Cardiac fibroblast (primary cell): ENCODE measurements at places on chromosomes 2 and 18.

- peak; percentile 21 for DNase-seq
Measured at GRCh38 chr2:173631127-173631460, 276.4 kb downstream of the CDCA7 start.

GRCh38 chr2:229170171-229170570, 100.9 kb downstream of the PID1 start:
- peak; percentile 67 for DNase-seq

GRCh38 chr18:75139226-75139911, 69.6 kb downstream of the PTGR3 start:
- DNase-seq, result no peak

- peak; percentile 39 for DNase-seq
Measured at GRCh38 chr2:75560022-75560767, 544 bp downstream of the EVA1A start.

DNA sequence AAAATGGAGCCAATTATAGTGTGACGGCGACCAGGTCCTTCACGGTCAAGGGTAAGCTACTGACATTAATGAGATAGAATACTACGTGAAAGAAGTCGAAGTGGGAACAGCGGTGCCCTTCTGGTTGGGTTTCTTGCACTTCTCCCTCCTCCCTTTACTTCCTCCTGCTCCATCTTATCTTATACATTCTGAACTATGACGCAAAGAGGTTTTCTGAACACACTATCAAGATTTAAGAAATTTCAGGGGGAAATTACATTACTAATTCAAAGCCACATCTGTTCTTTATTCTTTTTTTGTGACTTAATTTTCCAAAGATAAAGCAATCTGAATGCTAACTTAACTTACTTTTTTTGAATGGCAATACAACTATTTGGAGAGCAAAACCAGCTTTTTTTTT, 14.8 kb upstream of the IL18R1 start:
- no peak for DNase-seq

GRCh38 chr2:151177756-151178155, 83.9 kb downstream of the RBM43 start:
- DNase-seq, result no peak

DNA sequence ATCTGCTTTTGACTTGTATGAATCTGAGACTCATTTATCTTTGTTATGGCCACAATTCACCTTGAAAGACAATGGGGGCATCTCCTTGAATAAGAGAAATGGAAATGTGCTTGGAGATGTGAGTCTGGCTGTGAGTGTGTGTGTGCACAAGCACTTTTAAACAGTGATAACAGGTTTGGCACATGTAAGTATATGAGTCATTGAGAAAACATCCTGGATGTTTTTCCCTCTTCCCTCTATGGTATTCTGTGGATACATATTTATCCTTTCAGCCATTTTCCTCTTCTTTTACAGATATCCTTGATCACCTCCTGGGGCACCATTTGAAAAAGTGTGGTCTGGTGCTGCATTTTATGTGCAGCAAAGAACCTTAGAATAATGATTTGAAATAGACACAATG, 317.3 kb upstream of the THUMPD2 start:
- peak; percentile 47 for DNase-seq

DNA sequence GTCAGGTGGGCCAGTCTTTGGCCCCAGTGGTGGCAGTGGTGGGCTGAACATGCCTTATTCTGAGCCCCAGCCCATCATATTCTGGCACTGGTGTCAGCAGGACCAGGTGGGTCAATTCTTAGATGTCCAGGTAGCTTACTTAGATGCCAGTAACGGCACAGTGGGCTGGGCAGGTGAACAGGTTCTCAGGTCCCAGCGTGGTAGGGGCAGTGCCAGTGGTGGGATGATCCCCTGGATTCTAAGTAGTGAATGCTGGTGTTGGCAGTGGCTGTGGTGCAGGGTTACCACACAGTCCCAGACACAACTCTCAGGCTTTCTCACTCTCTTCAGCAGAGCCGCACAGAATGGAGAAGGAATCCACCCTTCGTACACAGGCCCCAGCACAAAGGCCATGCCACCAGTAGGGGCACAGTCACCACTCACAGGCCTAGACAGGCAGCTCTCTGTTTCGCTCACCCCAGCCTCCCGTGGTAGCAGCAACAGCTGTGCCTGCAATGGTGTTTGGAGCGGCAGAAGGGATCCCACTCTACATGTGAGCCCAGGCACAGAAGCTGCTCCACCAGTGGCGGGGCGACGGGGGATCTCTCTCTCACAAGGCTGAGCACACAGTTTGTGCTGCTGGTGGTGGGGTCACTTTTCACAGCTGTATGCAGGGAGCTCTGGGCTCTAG, 97.3 kb downstream of the ANKRD12 start:
- no peak for DNase-seq

GRCh38 chr2:50448556-50448955, 583.4 kb downstream of the NRXN1 start:
- DNase-seq, result no peak

- DNase-seq, result no peak
Measured at GRCh38 chr2:64748561-64748960, 94.8 kb upstream of the SERTAD2 start.

DNA sequence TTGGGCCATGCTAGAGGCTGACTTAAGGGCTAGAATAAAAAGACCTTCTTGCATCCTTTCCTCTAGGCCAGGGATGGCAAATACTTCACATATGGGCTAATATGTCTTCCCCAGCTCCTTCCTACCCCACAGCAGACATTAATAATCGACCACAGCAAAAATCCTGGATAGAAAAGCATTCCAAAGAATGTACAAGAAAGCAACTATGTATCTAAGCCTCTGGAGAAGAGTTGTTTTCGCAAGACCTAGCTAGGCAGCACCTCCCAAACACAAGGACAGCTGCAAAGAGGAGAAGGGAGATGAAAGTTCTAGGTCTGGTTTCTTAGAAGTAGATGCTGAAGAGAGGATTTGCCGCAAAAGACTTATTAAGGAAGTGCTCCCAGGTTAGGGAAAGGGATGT, 372.6 kb downstream of the SLC4A3 start:
- DNase-seq, result peak; percentile 24

DNA sequence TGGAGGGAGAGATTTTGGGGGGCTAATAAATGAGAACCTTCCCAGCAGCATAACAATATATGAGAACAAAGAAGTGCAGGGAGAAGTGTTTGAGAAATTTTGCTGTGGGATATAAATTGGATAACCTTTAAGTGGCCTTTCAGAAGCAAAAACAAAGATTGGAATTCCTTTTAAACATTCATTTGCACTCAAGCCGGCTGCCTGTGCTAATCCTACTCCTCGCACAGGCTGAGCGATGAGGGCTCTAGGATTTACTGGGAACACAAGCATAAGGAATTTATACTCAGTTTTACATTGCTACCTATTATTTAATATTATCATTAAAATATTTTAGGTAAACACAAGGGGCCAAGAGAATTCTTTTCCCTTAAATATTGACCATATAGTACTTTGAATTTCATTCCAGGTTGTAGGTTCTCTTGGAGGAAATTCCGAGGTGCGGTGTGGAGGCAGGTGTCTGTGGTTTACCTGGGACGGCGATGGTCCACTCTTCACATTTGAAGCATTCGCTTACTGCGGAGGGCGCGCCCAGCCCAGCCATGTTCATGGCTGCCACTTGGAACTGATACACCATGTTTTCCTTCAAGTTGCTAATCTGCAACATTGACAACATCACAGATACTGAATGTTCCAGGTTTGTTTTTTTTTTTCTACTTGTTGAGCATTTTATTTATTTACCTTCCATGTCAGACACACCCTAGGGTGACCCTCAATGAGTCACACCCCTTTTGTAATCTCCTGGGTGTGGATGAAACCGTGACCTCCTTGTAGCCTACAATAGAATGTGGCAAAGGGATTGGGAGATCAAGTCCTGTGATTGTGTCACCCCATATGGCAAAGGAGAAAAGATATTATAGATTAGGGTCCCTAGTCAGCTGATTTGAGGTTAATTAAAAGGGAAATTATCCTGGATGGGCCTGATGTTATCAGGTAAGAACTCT, 100.1 kb downstream of the MYOM1 start:
- DNase-seq, result peak; percentile 15

- no peak for DNase-seq
Measured at GRCh38 chr2:207600231-207600630, 25.0 kb downstream of the METTL21A start.

DNA sequence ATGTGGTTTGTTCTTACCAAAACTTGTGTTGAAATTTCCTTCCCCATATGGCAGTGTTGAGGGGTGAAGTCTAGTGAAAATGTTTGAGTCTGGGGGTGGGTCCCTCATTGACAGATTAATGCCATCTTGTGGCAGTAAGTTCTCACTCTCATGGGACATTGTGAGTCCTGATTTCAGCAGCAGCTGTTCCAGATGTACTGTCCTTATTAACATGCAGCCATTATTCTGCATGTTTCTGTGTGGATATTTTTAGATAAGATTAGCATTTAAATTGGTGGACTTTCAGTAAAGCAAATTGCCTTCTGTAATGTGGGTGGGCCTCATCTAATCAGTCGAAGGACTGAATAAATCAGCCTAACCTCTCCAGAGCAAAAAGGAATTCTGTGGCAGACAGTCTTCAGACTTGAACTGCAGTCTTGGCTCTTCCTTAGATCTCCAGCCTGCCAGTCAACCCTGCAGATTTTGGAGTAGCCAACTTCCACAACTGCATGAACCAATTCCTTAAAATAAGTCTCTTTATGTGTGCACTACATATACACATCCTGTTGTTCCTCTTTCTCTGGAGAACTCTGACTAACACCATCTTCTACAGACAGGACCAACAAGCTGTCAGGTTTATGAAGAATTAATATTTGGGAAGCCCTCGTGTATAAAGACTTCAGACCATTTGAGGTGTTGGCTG, 138.7 kb upstream of the ZNF516 start:
- no peak for DNase-seq

- DNase-seq, result no peak
Measured at GRCh38 chr2:240453461-240454105, 18.1 kb downstream of the GPC1 start.

- no peak for DNase-seq
Measured at GRCh38 chr18:69897397-69898108, 50.1 kb downstream of the CD226 start.

DNA sequence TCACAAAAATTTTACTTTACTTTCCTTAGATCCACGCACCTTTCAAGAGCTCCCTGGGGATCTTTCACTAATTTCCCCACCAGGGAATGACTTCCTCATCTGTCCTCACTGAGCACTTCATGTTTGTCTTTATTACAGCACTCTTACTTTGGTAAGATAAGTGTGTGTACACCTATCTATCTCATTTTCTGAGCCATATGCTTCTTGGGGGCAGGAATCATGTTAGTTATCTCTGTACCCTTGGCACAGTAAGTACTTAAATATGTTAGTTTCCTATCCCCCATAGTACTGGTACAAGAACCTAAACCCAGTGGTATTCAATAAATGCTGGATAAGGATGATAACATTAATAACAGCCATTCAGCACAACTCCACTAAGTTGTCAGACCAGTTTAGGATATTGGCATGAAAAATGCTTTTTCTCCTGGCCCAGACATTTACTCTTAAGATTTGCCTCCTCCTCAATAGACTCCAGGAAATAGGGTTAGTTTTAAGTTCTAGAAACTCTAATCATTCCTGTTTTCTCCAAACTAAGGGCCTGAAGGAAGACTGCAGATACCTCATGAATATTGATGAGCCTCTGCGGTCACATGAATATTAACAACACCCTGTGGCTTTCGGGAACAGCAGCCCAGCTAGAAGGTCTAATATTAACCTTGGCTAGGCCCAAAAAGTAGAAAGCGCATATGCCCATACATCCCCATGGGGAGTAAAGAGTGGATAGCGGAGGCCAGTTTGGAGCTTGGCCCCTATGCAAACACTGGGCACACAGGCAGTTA, 38.2 kb downstream of the NHEJ1 start:
- no peak for DNase-seq

- peak; percentile 76 for DNase-seq
Measured at GRCh38 chr2:144996225-144996795, 476.4 kb upstream of the ZEB2 start.

DNA sequence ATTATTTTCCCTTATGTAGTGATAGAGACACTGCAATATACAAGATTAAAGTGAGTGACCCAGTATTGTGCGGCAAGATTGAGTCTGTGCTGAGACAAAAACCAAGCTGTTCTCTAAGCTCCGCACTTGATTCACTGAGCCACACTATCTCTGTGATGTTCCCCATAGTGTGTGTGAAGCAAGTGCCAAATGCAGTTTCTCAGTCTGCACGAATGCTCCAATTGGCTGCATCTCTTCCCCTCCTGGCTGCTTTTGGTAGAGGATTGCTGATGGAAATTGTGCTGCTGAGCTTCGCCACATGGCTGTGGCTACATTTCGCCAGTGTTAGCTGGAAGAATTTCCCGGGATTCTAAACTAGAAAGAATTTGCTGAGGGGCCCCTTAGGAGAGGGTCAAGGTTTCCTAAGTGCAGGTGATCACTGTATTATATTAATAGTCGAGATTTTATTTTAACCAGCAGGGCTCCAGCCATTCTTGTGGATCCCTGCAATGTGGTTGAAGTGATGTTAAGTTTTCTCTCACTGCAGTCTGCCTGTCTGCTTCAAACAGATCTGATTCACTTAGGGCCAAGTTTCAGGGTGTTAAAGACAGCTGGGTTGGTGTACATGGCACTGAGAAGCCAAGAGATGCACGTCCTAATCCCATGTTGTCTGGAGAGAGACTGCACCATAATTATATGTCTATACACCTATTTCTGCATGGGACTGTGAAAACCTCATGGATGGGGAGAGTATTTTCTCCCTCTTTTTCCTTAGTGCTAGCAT, 317.2 kb downstream of the DCC start:
- DNase-seq, result no peak

DNA sequence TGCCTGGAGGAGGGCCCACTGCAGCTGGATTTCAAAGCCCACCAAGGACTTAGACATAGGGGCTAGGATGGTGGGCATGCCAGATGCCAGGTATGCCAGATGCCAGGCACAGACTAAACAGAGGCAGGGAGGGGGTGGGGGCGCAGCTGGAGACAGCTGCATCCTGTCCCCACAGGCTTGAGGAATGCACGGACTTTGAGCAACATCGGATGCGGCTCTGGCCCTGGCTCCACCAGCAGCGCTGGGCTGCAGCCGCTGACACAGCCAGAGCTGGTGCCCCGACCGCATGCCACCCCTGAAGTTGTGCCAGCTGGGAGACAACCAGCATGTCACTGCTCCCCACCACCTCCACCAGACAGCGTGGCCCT, 39.5 kb downstream of the AQP12A start:
- peak; percentile 25 for DNase-seq

DNA sequence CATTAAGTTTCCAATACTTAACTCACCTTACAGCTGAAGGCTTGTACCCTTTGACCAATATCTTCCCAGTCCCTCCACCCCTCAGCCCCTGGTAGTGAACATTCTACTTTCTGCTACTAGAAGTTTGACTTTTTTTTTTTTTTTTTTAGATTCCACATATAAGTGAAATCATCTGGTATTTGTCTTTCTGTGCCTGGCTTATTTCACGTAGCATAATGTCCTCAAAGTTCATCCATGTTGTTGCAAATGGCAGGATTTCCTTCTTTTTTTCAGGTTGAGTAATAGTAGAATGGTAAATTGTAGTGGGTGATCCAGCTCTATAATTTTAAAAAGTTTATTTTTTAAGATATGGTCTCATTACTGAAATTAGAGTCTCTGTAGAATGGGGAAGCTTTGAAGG, 316.0 kb downstream of the MTX2 start:
- no peak for DNase-seq

- peak; percentile 60 for DNase-seq
Measured at GRCh38 chr18:50879302-50880118, 592 bp downstream of the ME2 start.

- DNase-seq, result no peak
Measured at GRCh38 chr18:62066102-62066818, 120.6 kb downstream of the PIGN start.

GRCh38 chr2:220509966-220510365, 882.5 kb downstream of the SLC4A3 start:
- DNase-seq, result no peak

GRCh38 chr2:15763106-15763821, 171.6 kb downstream of the DDX1 start:
- DNase-seq, result no peak

- no peak for DNase-seq
Measured at GRCh38 chr2:6945087-6945813, 28.0 kb downstream of the RNF144A start.
